A673 (cell line): ENCODE measurements at places on chromosomes 6 and 20.

- no peaks in the 10 kb centered on the region for H3K4me1 ChIP-seq
- no peak overlapping the region for H3K4me3 ChIP-seq
- H3K36me3 ChIP-seq, result peaks cover 3% of the 10 kb centered on the region
- no peaks in the 10 kb centered on the region for H3K27me3 ChIP-seq
- DNase-seq, result no peak
- H3K27ac ChIP-seq, result no peak overlapping the region
Observed at GRCh38 chr20:20520776-20521175, 152.9 kb downstream of the INSM1 start.

GRCh38 chr6:34663831-34664255 lies 32.7 kb downstream of the ILRUN start:
- no peaks in the 10 kb centered on the region for H3K36me3 ChIP-seq
- H3K4me1 ChIP-seq, result peaks cover 36% of the 10 kb centered on the region

DNA sequence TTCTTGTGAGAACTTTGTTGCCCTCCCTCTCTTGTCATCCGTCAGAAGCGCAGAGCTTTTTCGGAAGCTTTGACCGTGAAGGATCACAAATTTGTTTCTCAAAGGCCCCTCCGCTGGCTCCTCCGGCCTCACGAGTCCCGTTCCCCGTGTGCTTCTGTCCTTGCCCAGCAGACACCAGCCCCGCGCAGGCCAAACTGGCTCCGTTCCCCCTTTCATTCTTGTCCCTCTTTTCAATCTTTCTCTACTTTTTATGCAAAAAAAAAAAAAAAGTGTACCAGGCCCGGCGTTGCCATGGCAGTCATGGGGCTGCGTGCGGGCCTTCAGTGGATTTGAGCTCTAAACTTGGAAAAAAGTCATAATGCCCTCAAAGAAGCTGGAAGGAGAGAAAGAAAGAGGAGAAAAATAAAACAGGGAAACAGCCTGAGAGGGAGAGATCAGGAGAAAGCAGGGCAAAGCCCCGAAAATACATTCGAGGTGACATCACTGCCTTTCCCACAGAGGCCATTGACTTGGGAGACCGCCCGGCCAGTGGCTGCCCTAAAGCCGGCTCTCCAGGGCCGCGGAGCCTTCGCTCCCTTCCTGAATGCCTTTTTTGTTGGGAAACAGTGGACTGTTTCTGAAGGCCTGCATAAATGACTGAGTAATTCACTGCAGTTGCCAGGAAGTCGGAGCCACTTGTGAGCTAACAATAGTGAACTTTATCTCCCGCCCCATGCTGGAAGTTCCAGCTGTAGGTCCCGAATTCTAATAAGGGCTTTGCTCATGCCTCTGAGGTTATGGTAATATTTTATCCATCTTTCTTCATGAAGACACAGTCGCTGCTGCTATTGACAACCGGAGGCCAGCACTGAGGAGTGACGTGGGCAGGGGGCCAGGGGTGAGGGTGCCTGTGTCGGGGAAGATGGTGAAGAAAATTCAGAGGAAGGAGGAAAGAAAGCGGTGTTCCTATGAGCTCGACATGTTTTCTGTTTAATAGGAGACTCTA lies 670.9 kb downstream of the QKI start:
- no peak overlapping the region for H3K27ac ChIP-seq
- H3K27me3 ChIP-seq, result no peaks in the 10 kb centered on the region
- H3K4me3 ChIP-seq, result no peak overlapping the region
- H3K4me1 ChIP-seq, result no peaks in the 10 kb centered on the region
- H3K36me3 ChIP-seq, result no peaks in the 10 kb centered on the region

DNA sequence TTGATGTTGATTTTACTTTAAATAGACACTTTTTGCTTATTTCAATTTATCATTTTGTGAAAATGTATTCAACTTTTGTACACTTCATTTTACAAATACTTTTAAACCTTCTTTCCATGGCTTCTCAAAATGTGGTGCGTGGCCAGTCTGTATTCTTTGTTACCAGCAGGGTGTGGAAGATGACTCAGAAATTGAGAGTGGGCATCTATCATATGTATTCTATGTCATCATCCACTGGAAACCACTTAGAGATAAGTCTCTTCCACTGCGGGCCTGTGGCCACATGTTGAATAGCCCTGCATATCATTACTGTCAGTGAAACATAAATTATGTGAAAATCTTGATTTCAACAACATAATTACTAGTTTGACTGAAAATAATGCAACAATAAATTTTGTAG lies 52.6 kb upstream of the MC3R start:
- H3K4me1 ChIP-seq, result no peaks in the 10 kb centered on the region
- H3K4me3 ChIP-seq, result no peak overlapping the region
- H3K27ac ChIP-seq, result no peak overlapping the region
- H3K36me3 ChIP-seq, result no peaks in the 10 kb centered on the region
- no peaks in the 10 kb centered on the region for H3K27me3 ChIP-seq

- H3K27me3 ChIP-seq, result no peaks in the 10 kb centered on the region
- H3K27ac ChIP-seq, result peak overlapping the region; percentile 88
- DNase-seq, result peak; percentile 10
- peaks cover 58% of the 10 kb centered on the region for H3K36me3 ChIP-seq
Observed at GRCh38 chr20:56391596-56392131, 351 bp downstream of the AURKA start.

DNA sequence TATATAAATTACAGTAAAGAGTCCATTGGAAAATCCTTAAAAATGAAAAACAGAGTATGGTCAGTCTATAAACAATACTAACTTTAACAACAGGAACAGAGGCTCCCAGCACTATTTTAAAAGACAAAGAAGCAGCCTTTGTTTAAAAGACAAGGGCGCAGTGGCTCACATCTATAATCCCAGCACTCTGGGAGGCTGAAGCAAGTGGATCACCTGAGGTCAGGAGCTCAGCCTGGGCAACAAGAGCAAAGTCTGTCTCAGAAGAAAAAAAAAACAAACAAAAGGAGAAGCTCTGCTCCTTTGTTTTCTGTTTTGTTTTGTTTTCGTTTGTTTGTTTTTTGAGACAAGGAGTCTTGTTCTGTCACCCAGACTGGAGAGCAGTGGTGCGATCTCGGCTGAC lies 89.4 kb downstream of the DTNBP1 start:
- H3K27me3 ChIP-seq, result no peaks in the 10 kb centered on the region
- H3K36me3 ChIP-seq, result no peaks in the 10 kb centered on the region
- H3K4me1 ChIP-seq, result no peaks in the 10 kb centered on the region
- no peak for DNase-seq
- H3K27ac ChIP-seq, result no peak overlapping the region
